Peyer's patch (tissue), 4 donors: ENCODE measurements at places on chromosomes 6 and 20. TPM values are rescaled to one million over a fixed set of nuclear protein-coding genes. Genes with fewer than 3 reads are reported as not detected.

Gene RTF2
- 53.8 TPM for total RNA-seq

Gene ZC2HC1B
- total RNA-seq: not detected

Gene SLC22A1
- total RNA-seq: 1.1 TPM

Gene CPXM1
- 1.1 TPM for total RNA-seq

Gene METTL24
- 11.2 TPM for total RNA-seq

Gene XKR7
- 0.38 TPM for total RNA-seq

Gene TCP1
- 68.8 TPM for total RNA-seq

Gene APCDD1L
- total RNA-seq: not detected

Gene LTB
- total RNA-seq: not detected

Gene DNAH8
- total RNA-seq: 0.83 TPM

Gene CUTA
- 43.7 TPM for total RNA-seq

Gene ARMC2
- total RNA-seq: 7.4 TPM

Gene CPNE5
- 4.2 TPM for total RNA-seq

Gene HSPA1B
- total RNA-seq: 85.7 TPM

Gene ETV7
- 11.4 TPM for total RNA-seq

Gene RPS10
- 729 TPM for total RNA-seq

Gene PKIB
- 4.1 TPM for total RNA-seq

Gene RSPO4
- not detected for total RNA-seq

Gene PTPN1
- 40.4 TPM for total RNA-seq

Gene TMEM244
- not detected for total RNA-seq

Gene PDCD2
- total RNA-seq: 50.7 TPM

Gene KCNK17
- 0.67 TPM for total RNA-seq

Gene AK9
- total RNA-seq: 8.1 TPM

Gene PARD6B
- total RNA-seq: 20.4 TPM
